ENCODE measurements at places on chromosomes 1 and 21.

DNA sequence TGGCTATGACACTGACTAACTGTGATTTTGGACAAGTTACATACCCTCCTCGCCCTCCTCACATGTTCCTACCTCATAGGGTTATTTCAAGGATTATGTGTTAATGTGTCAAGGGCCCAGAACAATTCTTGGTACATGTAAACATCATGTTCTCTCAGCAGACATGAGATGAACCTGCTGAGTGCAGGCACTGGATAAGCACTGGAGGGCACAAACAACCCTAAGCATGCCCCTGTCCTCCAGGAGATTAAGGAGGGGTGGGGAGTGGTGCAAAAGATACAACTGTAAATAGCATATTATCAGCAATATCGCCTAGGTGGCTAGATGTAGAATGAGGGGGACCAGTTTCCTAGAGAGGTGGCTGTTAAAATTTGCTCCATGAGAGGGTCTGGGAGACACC is 17.7 kb upstream of the RGS16 start:
- no peak for DNase-seq

DNA sequence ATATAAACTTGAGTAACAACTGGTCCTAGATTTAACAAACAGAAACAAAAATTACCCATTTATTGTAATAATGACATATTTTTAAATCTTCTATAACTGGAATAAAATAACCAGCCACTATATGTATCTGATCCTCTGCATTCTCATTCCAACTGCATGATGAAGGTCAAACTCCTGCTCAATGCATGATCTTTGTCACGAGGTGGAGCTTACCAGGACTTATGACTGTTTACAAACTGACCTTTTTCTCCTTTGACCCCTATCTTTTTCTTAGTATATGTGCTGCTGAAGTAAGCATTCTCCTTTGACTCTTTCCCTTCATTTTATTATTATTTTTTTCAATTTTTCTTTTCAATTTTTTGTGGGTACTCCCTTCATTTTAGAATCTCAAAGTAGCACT is 252.2 kb downstream of the PDE4B start:
- no peak for DNase-seq

GRCh38 chr1:206557636-206558473 is 50.5 kb downstream of the RASSF5 start:
- no peak for DNase-seq

GRCh38 chr1:15835205-15835740 is 12.2 kb upstream of the SPEN start:
- no peak for DNase-seq

DNA sequence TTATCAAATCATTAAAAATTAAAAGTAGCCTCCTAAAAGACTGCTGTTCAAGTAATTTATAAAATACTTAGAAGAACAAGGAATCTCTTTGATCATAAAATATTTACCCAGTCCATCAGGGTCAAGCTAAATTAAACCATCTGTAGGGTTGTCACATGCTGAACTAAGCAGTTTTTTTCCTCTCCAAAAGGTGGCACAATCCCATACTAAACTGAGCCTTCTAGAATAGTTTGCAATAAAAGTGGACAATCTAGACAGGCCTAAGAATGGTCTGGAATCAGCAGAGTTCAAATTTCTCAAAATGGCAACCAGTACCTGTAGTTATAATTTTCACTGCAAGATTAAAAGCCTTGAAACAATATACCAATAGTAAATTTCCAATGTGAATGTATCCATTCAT is 194.8 kb downstream of the EIF4G3 start:
- no peak for DNase-seq

DNA sequence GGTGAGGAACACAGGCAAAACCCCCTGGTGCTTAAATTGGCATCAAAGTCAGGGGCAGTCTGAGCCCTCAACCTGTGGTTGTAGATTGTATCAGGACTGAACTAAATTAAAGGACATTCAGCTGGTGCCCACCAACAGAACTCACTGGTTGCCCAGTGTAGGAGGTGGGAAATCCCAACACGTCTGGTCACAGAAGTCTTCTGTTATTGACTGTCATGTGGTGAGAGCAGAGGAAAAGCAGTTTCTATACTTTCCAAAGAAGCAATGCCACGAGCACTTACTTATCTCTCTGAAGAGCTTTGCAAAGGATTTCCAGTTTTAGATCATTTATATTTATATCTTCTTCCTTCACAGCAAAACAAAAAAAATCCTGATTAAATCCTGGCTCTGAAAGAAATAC is 15.0 kb upstream of the ACTA1 start:
- DNase-seq: no peak

DNA sequence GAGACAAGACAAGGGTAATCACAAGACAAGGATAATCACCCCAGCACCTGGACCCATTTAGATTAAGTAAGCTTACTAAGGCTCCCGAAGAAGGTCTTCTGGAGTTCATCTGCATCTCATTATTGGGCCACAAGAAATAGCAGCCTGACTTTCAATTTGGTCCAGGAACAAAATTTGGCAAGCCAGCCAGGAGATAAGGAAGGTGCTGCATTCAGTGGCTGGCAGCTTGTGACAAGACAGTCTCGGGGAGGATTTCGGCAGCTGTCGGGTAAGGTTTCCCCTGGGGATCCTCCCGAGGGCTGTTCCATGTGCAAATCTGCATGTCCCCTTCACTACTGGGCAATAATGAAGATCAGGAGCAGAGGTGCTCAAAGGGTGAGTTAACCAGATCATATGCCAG is 195.2 kb downstream of the FCRL5 start:
- no peak for DNase-seq

DNA sequence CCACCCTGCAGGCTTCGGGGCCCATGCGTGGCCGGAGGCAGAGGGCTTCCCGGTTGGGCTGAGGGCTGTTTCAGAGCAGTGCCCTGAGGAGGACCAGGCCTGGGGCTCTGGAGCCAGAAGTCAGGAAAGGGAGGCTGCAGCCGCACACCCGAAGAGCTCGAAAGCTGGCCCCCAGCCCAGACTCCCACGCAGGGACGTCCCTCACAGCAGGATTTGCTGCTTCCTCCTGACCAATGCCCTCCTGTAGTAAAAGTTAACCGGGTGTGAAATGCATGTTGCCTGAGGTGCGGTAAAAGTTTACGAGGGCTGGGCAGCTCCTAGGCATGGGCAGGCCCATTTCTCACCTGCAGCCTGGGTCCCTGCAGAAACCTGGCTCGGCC is 101.5 kb upstream of the ARHGEF16 start:
- DNase-seq: no peak

GRCh38 chr1:171220081-171220420 is 28.2 kb upstream of the FMO1 start:
- no peak for DNase-seq

GRCh38 chr1:54973205-54973921 is 7.1 kb upstream of the TMEM61 start:
- no peak for DNase-seq

GRCh38 chr1:149967041-149967440 is 30.4 kb upstream of the MTMR11 start:
- no peak for DNase-seq

DNA sequence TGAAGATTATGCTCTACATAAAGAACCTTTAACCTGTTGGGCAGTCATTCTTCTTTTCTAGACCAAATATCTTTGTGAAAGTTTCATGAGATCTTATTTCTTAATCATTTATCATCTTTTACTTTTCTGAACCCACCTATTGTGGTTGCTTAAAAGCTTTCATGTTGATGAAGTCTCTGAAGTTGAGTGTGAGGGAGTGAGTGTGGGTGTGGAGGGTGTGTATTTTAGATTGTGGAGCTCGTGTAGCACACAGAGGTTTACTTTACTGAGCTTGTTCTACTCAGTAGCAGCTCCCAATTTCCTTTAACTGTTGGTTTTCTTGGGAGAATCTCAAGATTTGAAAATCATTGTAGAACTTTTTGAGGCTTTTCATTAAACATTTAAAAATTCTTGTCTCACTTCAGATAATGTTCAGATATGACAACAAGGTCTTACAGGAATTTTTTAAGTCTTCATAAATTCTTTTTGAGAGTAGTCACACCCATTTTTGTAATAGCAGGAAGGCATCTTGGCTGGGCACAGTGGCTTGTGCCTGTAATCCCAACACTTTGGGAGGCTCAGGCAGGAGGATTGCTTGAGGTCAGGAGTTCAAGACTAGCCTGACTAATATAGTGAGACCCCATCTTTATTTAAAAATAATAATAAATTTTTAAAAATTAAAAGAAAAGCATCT is 17.0 kb downstream of the SRRM1 start:
- no peak for DNase-seq

- DNase-seq: no peak
Observed at GRCh38 chr1:228876187-228876586, 140.9 kb downstream of the RHOU start.

- no peak for DNase-seq
Observed at GRCh38 chr1:1264868-1265272, 8.8 kb downstream of the UBE2J2 start.

- no peak for DNase-seq
Observed at GRCh38 chr1:48495166-48495565, 23.2 kb upstream of the SPATA6 start.

GRCh38 chr1:92486251-92487077 is at the start of gene GFI1:
TSS of gene GFI1 (minus strand) at chr1:92486925. CDS start at chr1:92483487, 3,438 bp downstream.
- DNase-seq: peak; percentile 58

GRCh38 chr1:17080880-17081279 is 27.0 kb upstream of the SDHB start:
- no peak for DNase-seq

- DNase-seq: no peak
Observed at GRCh38 chr1:9785406-9785805, 38.4 kb downstream of the CLSTN1 start.

GRCh38 chr1:165467706-165468105 is 22.8 kb upstream of the RXRG start:
- no peak for DNase-seq

GRCh38 chr21:35896060-35896459 is 164.3 kb downstream of the SETD4 start:
- no peak for DNase-seq

- no peak for DNase-seq
Observed at GRCh38 chr1:71413441-71414175, 332.8 kb upstream of the ZRANB2 start.

GRCh38 chr1:183022202-183023145 is 746 bp upstream of the LAMC1 start:
- DNase-seq: no peak

DNA sequence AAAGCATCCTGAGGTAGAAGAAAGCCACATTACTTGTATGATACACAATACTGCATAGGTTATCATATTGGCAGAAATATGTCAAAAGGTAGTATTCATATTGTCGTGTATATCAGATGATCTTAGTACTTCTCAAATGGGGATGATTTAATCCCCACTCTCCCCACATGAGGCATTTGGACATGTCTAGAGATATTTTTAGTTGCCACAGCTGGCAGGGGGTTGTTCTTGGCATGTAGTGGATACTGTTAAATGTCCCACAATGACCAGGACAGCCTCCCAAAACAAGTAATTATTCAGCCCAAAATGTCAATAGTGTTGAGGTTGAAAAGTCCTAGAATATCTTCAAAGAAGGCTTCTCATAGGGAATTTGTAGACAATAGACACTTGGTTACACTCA is 162.8 kb downstream of the NEGR1 start:
- no peak for DNase-seq

DNA sequence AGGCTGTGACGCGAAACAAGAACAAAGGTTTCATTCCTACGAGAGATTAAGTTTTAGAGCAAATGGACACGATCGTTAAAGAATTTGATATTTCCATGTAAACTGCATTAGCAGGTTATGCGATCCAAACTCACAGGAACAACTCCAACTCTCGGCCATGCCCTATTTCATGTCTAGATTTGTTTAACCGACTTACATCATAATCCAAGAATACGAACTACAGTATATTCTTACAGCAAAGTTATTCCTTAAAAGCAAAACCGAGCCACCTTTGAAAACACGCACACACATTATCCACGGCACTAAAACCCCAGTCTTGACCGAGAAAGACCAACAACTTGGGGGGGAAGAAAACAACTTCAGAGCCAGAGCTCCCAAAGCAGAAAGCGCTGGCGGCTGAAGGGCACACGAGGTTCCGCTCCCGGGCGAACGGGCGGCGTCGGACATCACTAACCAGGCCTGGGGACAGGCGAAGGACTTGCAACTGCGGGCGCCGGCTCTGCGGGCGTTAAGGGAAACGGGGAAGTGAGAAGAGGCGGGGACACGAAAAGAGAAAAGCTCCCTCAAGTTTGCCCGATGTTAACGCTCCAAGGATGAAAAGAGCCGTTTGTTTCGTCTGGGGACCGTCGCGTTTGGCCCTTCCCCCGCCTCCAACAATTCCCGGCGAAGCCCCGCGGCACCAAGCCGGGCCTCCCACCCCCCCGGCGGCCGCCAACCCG is 690 bp downstream of the B3GALNT2 start:
- DNase-seq: no peak

GRCh38 chr1:222123111-222123510 is 381.2 kb upstream of the DUSP10 start:
- DNase-seq: no peak

DNA sequence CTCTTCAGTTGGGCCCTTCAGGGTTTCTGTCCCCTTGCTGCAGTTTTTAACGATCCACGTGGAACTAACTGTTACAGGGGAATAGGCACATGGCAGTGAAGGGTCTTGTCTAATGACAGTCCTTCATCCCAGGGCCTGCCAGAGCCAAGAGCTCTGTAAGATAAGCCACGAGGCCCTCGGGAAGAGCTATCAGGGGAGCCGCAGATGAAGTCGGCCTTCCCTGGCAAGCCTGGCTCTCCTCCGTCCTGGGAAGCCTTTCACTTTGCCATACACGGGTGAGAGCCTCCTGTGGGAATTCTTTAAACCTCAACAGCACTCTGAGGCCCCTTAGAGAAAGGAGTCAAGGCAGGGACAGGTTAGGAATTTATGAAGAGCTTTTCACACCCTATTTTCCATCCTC is 29.0 kb downstream of the ACP6 start:
- no peak for DNase-seq

GRCh38 chr1:10829965-10830515 is 33.6 kb upstream of the CASZ1 start:
- no peak for DNase-seq

GRCh38 chr1:63557365-63557987 is 34.2 kb downstream of the EFCAB7 start:
- DNase-seq: no peak

- DNase-seq: no peak
Observed at GRCh38 chr1:2050461-2050792, 216 bp downstream of the PRKCZ start.

DNA sequence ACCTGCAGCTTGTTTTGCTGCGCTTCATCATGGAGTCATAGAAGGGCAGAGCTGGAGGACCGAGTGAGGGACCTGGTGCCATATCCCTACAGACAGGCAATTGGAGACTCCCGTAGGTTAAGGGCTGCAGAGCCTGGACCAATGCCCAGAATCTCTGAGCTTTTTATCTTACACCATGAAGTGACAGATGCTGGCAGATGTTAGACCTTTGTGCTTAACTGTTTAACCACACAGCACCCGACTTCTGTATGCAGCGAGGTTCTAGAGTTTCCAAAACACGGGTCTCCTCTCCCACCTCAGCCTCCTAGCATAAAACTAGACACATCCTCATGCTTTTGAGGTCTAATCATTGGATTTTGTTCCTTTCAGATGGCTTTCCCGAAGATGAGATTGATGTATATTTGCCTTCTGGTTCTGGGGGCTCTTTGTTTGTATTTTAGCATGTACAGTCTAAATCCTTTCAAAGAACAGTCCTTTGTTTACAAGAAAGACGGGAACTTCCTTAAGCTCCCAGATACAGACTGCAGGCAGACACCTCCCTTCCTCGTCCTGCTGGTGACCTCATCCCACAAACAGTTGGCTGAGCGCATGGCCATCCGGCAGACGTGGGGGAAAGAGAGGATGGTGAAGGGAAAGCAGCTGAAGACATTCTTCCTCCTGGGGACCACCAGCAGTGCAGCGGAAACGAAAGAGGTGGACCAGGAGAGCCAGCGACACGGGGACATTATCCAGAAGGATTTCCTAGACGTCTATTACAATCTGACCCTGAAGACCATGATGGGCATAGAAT is 47.6 kb downstream of the B3GALT5 start:
- DNase-seq: no peak
